Activated T-helper 1 cell treated with anti-CD3 and anti-CD28 coated beads, Interleukin-12 subunit alpha, Interleukin-12 subunit beta, Interleukin-2, Interleukin-4 antibody, amounts not matched to agents 30 ng/mL and 10 ng/mL and 1 ng/mL, durations not matched to agents 14 hours and 24 hours and 36 hours (primary cell): ENCODE measurements at places on chromosomes 12 and 14.

DNA sequence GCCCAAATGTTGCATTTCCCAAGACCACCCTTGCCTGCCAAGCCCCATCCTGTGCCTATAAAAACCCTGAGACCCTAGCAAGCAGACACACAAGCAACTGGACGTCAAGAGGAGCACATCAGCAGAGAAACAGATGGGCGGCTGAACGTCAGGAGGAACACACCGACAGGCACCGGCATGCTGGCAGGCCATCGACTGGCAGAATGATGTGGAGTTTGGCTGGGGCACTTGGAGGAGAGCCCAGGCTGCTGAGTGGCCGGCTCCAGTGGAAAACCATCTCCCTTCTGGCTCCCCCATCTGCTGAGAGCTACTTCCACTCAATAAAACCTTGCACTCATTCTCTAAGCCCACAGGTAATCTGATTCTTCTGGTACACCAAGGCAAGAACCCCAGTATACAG, 130.1 kb downstream of the SLC41A2 start:
- no peak overlapping the region for H3K4me3 ChIP-seq
- DNase-seq = no peak
- H3K36me3 ChIP-seq = peaks cover 13% of the 10 kb centered on the region
- no peak overlapping the region for H3K27ac ChIP-seq

DNA sequence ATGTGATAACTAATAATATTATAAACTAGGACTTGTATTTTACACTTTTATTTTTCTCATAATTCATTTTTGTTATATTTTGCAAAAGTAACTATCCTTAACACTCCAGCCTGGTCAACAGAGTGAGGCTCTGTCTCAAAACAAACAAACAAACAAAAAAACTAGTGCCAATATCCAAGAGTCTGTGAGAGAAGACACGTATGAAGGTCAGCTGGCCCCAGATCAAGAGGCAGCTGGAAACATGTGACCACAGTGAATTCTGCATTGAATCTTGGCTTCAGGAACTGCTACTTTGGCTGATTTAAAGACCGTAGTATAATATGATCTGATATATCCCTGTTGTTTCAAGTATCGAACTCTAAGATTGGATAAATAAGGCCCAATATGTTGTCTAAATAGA, 47.0 kb downstream of the ESR2 start:
- H3K27me3 ChIP-seq = peaks cover 18% of the 10 kb centered on the region
- H3K4me3 ChIP-seq = no peak overlapping the region
- DNase-seq = no peak
- H3K27ac ChIP-seq = no peak overlapping the region
- no peaks in the 10 kb centered on the region for H3K36me3 ChIP-seq

DNA sequence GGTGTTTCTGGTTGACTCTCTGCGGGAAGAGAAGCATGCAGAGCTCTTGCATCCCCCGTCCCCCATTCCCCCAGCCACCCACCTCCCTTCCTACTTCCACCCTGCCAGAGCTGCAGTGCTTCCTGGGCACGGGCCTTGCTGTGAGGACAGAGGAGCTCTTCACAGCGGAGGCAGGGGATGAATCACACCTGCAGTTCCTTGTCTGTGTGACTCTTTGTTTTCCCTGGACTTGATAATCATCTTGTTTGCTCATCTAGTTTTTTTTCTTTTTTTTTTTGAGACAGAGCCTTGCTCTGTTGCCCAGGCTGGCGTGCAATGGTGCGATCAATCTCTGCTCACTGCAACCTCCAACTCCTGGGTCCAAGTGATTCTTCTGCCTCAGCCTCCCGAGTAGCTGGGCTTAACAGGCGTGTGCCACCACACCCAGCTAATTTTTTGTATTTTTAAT, 27.8 kb downstream of the ANKRD9 start:
- H3K4me3 ChIP-seq = no peak overlapping the region
- no peaks in the 10 kb centered on the region for H3K27me3 ChIP-seq
- no peak overlapping the region for H3K27ac ChIP-seq
- DNase-seq = no peak
- H3K36me3 ChIP-seq = peaks cover 4% of the 10 kb centered on the region

GRCh38 chr12:75977590-75977951, 54.0 kb downstream of the PHLDA1 start:
- H3K4me1 ChIP-seq = peaks cover 71% of the 10 kb centered on the region
- H3K27me3 ChIP-seq = no peaks in the 10 kb centered on the region
- H3K36me3 ChIP-seq = peaks cover 2% of the 10 kb centered on the region
- peak overlapping the region; percentile 38 for H3K4me3 ChIP-seq
- DNase-seq = no peak

DNA sequence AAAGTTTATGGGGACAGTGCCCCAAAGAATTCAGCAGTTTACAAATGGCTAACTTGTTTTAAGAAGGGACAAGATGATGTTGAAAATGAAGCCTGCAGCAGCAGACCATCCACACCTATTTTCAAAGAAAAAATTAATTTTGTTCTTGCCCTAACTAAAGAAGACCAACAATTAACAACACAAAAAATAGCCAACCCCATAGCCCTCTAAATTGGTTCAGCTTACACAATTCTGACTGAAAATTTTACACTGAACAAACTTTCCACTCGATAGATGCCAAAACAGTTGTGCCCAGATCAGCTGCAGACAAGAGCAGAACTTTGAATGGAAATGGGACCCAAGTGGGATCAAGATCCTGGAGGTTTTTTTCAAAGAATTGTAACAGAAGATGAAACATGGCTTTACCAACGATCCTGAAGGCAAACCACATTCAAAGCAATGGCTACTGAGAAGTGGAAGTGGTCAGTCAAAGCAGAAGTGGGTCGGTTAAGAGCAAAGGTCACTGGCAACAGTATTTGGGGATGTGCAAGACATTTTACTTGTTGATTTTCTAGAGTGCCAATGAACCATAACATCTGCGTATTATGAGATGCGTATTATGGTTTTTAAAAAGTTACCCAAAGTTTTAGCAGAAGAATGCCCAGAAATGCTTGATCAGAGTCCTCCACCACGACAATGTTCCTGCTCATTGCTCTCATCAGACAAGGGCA, 30.0 kb downstream of the SLC39A9 start:
- DNase-seq = no peak
- peaks cover 2% of the 10 kb centered on the region for H3K27me3 ChIP-seq
- H3K4me3 ChIP-seq = no peak overlapping the region
- H3K27ac ChIP-seq = no peak overlapping the region
- H3K36me3 ChIP-seq = peaks cover 32% of the 10 kb centered on the region
- H3K4me1 ChIP-seq = peaks cover 5% of the 10 kb centered on the region

- H3K36me3 ChIP-seq = peaks cover 17% of the 10 kb centered on the region
- no peak for DNase-seq
- peak overlapping the region; percentile 92 for H3K27ac ChIP-seq
- H3K4me1 ChIP-seq = peaks cover 96% of the 10 kb centered on the region
- no peaks in the 10 kb centered on the region for H3K27me3 ChIP-seq
Measured at GRCh38 chr14:98174041-98174440, 1098.0 kb downstream of the BCL11B start.

GRCh38 chr12:108886873-108887629, 7.2 kb downstream of the DAO start:
- H3K4me1 ChIP-seq = no peaks in the 10 kb centered on the region
- H3K4me3 ChIP-seq = no peak overlapping the region
- H3K27ac ChIP-seq = no peak overlapping the region
- no peak for DNase-seq
- H3K36me3 ChIP-seq = no peaks in the 10 kb centered on the region
- peaks cover 6% of the 10 kb centered on the region for H3K27me3 ChIP-seq
